Activated T-cell treated with anti-CD3 and anti-CD28 coated beads for 48 hours (primary cell): ENCODE measurements at places on chromosomes 1 and 21.

GRCh38 chr1:66000033-66000637, 207.4 kb downstream of the PDE4B start:
- DNase-seq, result no peak

DNA sequence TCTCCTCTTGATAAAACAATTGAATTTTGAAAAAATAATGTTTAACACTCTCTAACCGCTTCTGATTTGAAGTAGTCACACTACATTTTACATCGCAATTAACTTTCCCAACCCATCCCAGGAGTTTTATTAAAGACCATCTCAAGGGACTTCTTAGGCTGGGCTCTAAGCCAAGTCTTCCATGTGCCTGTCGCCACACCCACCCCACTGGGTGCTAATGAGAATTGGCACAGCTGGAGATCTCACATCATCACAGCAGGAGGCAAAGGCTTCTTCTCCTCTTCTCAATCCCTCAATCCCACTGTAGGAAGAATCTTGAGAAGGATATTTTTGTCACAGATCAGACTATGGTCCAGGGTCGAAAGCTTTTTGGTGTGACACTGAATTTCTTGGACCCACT, 328.9 kb downstream of the NUF2 start:
- DNase-seq, result no peak

DNA sequence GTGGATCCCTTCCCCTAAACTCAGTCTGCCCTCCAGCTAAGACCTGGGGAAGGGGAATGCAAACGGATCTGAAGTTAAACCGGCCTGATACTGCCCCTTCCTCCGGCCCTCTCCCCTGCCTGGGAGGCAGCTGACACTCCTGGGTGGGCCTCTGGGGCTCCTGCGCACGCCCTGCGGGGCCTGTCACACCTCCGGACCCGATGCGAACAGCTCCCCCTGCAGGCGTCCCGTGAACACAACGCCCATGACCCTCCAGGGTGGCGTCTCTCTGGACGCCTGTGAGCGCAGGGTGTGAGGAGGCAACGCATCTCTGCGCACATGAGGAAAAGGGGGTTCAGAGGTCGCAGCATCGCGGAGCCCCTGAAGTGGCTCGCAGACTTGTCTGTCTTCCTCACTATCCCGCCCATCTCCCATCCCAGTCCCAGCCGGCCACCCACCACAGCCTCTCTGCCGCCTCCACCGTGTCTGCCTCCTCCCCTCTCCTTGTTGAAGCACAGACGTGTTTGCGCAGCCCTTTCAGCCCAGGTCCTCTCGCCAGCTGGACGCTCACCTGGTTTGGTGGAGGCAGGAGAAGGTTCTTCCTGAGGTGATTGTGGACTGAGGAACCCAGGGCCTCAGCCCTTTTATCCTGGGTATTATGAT, 421 bp upstream of the LCE3A start:
- DNase-seq, result peak; percentile 22

DNA sequence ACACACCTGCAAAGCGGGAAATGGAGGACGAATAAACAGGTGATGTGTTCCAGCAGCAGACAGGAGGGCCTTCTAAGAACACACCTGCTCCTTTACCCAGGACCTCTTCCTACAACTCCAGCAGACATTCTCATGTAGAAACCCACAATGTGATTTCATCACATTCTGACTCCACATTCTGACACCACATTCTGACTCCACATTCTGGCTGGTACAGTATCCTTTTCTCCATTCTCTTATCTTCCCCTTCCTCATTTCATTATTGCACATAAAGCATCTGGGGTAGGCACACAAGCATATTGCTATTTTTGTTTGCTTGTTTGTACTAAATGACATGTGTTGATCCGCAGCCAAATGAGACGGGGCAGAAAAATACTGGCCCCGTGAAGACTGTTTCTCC, 3.6 kb upstream of the ZNF124 start:
- no peak for DNase-seq

DNA sequence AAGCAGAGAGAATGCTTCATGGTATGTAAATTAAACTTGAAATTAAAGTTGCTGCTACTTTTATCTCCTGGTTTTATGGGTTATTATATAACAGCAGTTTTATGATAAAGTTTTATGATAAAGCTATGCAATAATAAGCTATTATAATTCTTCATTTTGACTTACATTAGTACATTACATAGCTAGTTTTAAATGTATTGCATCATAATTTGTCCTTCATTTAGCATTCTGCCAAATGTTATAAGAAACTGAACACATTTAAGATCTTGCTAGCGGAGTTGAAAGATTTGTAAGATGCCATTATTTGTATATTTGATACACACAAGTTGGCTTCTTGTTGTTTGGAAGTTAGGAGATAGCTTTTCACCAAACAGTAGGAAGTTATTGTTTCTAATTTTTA, 101.6 kb downstream of the LRRC40 start:
- DNase-seq, result no peak

- DNase-seq, result no peak
Observed at GRCh38 chr21:42539931-42540343, 26.3 kb downstream of the SLC37A1 start.

- no peak for DNase-seq
Observed at GRCh38 chr21:25895565-25896205, 160.9 kb downstream of the GABPA start.

DNA sequence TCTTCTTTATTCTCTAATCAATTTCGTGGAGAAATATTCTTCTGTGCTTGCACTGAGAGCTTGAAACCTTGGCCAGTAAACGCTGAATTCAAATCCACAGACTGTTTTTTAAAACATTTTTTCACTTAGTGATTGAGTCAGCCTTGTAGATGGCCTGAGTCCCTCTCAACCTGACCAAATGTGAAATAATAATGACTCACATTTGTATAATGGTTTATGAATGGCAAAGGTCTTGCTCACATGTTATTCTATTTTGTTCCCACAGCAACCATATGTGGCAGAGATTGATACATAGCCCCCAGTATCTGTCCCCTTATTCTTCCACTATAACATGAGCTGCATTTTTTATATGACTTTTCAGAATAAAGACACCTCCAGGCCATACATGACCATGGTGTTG, 47.8 kb upstream of the CCDC190 start:
- DNase-seq, result no peak

- no peak for DNase-seq
Observed at GRCh38 chr1:15062479-15063099, 91.0 kb upstream of the TMEM51 start.

DNA sequence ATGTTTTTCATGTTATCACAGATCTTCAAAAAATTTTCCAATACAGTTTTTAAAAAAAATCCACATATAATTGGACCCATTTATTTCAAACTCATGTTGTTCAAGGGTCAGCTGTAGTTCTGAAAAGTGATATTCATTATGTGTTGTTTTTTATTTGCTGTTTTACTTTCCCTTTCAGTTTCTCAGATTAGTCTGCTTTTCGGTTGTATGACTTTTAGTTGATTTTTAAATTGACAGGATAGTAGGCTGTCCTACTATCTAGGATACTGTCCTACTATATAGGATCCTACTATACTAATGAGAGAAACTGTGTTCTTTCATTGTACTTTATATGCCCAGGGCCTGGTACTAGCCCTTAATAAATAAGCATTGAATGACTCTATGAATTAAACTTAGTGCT, 33.6 kb upstream of the GPR52 start:
- no peak for DNase-seq

- DNase-seq, result no peak
Observed at GRCh38 chr1:207876131-207876530, 34.8 kb downstream of the CD34 start.

DNA sequence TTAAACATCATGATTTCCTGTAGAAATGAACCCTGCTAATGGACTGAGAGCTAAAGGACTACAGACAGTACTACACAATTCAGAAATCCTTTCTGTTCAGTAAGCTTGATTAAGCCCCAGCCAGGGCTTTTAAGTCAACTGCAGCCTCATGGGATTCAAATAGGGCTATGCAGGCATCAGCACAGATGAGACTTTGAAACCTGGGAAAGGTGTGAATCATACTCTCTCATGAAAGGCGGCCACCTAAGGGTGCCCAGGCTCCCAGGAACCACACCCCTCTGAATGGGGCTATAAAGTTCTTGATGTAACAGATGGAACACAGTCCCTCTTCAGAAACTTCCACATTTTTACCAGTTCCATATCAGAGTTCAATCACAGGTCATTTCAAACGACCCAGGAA, 7.6 kb downstream of the SIPA1L2 start:
- no peak for DNase-seq

GRCh38 chr1:151443846-151444782, 15.2 kb downstream of the POGZ start:
- peak; percentile 16 for DNase-seq

GRCh38 chr1:59751801-59752200, 62.9 kb upstream of the HOOK1 start:
- no peak for DNase-seq

DNA sequence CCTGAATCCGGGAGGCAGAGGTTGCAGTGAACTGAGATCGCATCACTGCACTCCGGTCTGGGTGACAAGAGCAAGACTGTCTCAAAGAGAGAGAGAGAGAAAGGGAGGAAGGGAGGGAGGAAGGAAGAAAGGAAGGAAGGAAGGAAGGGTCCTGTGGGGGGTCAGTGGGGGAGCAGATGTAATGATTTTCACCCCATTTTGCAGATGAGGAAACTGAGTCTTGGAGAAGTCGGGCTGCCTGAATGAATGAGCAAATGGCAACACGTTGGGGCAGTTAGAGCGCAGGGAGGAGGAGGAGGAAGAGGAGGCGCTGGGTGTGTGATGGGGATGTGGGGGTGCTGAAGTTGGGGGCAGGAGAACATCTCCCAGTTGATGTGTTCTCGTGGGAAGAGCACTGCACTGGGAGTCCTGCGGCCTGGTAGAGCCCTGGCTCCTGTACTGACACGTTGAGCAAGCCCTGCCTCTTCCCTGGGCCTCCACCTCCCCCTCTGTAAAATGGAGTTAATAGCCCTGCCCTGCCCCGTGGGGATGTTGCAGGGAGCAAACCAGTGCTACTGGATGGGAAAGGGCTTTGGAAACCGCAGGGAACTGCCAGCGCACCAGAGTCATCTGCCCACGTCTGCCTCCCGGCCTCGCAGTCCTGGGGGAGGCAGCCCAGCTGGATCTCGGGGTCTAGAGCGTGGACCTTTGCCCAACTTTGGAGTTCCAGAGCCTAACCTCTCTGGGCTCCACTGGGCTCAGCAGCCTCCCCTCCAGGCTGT, 103.2 kb upstream of the CASZ1 start:
- no peak for DNase-seq

GRCh38 chr21:37459575-37459974, 93.0 kb downstream of the DYRK1A start:
- DNase-seq, result no peak

- no peak for DNase-seq
Observed at GRCh38 chr1:99598738-99599411, 47.0 kb upstream of the PALMD start.

GRCh38 chr1:215718575-215719287, 151.6 kb downstream of the KCTD3 start:
- no peak for DNase-seq

DNA sequence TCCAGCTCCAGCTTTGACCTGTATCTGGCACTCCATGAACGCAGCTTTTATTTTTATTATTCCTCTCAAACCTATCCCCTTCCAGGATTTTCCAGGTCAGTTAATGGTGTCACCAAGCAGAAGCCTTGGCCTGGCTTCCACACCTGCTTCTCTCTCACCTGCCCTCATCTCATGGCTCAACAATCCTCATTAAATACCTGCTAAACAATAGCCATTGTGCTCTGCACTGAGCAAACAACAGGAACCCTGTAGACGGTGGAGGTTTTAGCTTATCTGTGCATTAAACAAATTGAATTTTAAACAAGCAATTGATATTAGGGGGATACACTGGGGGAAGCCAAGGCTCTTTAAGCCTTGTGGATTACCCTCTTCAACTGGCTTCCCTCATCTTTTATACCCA, 15.3 kb downstream of the PYCR2 start:
- DNase-seq, result no peak

DNA sequence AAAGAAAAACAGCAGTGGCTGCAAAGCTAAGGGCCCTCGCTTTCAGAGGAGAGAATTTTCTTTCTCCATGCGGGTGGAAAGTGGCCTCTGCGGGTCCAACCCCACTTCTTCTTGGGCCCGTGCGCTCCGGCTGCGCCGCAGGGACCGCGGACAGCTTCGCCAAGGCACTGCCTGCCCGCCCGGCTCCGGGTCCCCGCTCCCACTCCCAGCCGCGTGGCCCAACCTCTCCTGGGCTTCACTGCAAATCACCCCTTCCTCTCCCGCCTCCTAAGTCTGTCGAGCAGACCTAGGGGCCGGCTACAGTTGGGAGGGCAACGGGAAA, 1.0 kb upstream of the RUNX3 start:
- no peak for DNase-seq

- no peak for DNase-seq
Observed at GRCh38 chr1:153533689-153534201, 2.0 kb downstream of the S100A6 start.

- DNase-seq, result no peak
Observed at GRCh38 chr1:219040291-219040690, 133.4 kb upstream of the LYPLAL1 start.

DNA sequence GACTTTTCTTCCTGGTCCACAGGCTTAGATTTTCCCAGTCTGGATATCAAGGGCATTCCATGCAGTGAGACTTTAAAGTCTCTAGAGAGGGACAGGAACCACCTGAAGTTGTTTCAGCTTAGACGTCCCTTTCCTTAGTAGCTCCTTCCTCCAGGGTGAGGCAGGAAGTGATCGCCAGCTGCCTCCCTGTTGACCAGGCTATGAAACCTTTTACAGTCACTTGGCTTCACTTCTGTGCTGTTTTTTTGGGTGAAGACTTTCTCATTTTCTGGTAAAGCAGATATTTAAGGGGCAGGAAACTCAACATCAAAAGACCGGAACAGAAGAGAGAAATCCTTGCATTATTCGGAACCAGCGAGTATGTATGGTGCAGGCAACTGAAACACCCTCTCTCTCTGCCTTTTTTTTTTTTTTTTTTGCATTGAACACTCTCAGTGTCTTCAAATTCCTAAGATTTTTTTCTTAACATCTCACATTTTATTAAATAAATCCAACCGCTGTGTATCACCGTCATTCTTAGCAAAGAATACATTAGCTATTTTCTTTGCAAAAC, 234.6 kb upstream of the IRF2BP2 start:
- DNase-seq, result no peak

DNA sequence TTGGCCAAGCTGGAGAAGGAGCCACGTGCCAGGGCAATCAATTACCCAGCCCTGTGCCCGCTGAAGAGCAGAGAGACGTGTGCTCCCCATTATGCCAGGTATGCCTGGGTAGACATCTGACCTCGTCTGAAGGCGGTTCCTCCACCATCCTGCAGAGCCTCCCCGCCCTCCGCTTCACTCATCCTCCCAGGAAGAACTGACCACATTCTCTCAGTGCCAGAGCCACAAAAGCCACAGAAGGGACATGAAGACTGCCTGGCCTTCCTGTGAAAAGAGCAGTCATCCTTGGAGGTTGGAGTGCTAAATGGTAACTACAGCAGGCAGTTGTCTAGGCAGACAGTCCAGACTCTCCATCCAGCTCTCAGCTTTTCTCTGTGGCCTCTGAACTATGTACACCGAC, 12.0 kb downstream of the SYT2 start:
- no peak for DNase-seq

DNA sequence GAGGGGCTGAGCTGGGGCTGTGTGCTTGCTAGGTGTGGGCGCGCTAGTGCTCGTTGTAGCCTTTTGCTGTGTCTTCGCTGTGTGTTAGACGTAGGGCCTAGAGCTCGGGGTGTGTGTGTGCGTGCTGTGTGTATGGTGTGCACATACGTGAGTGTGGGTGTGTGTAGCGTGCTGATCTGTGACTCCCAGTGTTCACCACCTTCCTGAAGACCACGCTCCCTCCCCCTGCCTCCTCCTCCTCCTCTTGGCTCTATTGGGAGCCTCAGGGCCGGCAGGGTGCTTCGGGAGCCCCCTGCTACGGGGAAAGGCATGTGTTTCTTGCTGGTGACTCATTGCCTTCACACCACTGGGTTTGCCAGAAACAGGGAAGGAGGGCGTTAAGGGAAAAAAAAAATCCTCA, 9.4 kb upstream of the KCNC4 start:
- no peak for DNase-seq
